ENCODE measurements at places on chromosomes 1 and 21. TPM values are rescaled to one million over a fixed set of nuclear protein-coding genes. Genes with fewer than 3 reads are reported as not detected.

The PLPPR5 gene
- not detected for total RNA-seq

The TCHHL1 gene
- not detected for total RNA-seq

The CATSPERE gene
- 0.78 TPM for total RNA-seq

The NUAK2 gene
- 2.5 TPM for total RNA-seq

The SORT1 gene
- total RNA-seq = 5.8 TPM

The C1orf185 gene
- total RNA-seq = not detected

The TTC22 gene
- total RNA-seq = 2.1 TPM

The INKA2 gene
- 0.45 TPM for total RNA-seq

The FCGR1A gene
- total RNA-seq = 0.93 TPM

The PER3 gene
- 3.7 TPM for total RNA-seq

The C1orf53 gene
- 1.8 TPM for total RNA-seq

The CCDC27 gene
- not detected for total RNA-seq

The CCDC30 gene
- 0.76 TPM for total RNA-seq

The CAMK2N1 gene
- total RNA-seq = 2.1 TPM

The B3GALT2 gene
- not detected for total RNA-seq

The LCE3D gene
- total RNA-seq = not detected

The GJA9 gene
- total RNA-seq = not detected

The MMEL1 gene
- total RNA-seq = 0.81 TPM

GRCh38 chr1:8682573-8682972 is 134.9 kb downstream of the RERE start:
- no peak for DNase-seq

GRCh38 chr1:55943721-55944435 is 635.5 kb downstream of the PLPP3 start:
- no peak for DNase-seq

DNA sequence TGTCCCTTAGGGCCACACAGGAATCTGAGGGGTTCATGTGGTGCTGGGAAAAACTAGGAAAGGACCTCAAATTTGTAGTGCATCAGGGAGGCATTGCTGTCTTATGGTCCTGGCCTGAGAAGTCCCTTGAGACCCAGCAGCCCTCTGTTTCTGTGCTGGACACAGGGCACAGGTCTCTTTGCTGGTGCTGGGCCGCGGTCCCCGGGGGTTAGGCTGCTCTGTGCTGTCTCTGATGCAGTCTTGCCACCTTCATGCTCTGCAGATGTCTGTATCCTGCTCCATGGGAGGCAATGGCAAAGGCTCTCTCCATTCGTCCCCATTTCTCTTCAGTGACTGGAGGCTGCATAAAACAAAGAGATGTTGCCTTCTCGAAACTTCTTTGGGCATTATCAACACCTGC is 13.0 kb downstream of the EDARADD start:
- no peak for DNase-seq

DNA sequence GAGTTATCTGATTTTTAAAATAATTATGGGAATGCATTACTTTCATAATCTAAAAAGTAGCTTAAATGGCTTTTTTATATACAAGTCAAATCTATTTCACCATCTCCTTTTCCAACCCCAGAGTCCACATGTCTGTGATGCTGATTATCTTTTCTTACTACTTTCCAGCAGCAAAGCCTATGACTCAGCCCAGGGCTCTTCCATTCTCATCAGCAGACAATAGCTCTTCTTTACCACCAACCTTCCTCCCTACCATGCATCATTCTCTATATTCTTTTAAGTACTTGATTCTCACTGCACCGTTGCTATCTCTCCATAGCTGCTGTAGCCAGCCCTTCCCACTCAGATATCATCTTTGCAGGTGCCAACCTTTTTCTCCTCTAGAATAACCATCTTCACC is 61.3 kb downstream of the OVGP1 start:
- DNase-seq = no peak

DNA sequence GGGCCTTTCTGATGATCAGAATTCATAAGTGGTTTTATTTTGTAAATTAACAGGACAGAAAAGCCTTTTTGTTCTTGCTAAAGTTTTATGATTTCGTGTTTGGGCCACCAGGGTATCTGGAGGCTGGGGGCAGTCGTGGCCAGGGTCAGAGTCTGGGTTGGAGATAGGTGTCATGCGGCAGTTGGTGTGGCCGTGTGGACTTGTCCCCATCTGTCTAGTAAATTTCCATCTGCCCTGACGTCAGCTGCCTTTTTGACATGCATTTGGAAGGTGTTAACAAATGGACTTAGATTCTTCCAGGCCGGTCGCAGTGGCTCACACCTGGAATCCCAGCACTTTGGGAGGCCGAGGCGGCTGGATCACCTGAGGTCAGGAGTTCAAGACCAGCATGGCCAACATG is 56.8 kb downstream of the SKI start:
- no peak for DNase-seq

DNA sequence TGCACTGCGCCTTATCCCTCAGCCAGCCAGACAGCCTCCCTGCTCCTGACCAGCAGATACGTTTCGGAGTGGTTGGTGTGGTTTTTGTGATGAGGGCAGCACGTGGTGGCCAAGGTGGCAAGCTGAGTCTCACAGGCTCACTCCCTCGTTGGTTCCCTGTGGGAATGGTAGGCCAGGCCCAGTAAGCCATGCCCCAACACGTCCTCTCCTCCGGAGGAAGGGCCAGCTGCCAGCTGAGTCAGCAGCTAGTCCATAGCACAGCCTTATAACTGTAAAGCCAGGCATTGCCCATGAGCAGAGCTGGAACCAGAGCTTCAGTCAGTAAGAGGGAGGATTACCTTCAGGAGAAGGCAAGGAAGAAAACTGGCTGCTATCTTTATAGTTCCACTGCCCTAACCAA is 29.5 kb downstream of the SZRD1 start:
- no peak for DNase-seq

DNA sequence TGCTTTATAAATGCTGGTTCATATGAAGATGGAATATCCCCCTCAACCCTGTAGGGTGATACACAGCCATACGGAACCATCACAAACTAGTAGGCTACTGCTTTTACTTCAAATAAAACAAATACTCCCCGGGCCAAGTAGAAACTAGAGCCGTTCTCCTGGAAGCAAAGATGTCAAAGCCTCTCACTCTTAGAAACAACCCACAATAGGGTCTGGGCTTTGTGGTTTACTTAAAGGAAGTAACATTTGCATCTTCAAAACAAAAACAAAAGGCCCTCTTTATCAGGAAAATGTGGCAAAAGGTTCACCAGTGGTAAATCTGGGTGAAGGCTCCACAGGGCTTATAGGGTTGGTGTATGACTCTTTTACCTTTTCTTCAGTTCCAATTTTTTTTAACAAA is 49.8 kb downstream of the HLCS start:
- no peak for DNase-seq

DNA sequence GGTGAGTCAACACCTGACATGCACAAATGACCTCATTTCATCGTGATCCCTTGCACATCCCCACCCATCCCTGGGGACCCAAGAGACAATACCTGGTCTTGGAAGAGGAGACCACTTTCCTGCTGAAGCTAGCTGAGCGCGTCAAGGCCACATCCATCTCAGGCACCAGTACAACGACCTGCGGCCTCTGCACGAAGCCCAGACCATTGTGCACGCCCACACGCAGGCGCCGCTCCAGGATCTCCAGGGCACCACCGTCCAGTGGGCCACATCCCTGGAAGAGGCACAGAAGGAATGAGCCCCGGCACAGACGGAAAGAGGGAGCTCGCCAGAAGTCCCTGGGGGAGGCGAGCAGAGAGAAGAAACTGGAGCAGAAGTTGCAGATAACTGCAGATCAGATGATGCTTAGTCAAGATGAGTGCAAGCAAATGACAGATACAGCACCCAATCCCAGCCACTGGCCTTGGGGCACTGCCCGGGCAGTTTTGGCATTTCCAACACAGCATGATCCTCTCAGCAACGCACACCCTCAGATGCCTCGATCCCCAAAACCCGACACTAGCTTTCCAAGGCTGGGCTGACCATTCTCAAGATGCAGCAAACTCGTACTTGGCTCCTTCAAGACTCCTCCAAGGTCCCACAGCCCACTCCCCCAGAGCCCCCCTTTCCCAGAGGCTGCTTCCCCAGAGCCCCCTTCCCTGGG is 44.1 kb downstream of the NPHP4 start:
- no peak for DNase-seq

- no peak for DNase-seq
Measured at GRCh38 chr1:53061859-53062707, at the start of gene PODN. TSS of gene PODN (plus strand) at chr1:53062213. CDS start at chr1:53069856, 7,643 bp downstream.

- no peak for DNase-seq
Measured at GRCh38 chr1:44596511-44596910, 77.8 kb downstream of the TMEM53 start.

- DNase-seq = no peak
Measured at GRCh38 chr1:209030454-209031167, 552.9 kb upstream of the CAMK1G start.

- DNase-seq = no peak
Measured at GRCh38 chr1:235291599-235292091, 36.3 kb downstream of the ARID4B start.

DNA sequence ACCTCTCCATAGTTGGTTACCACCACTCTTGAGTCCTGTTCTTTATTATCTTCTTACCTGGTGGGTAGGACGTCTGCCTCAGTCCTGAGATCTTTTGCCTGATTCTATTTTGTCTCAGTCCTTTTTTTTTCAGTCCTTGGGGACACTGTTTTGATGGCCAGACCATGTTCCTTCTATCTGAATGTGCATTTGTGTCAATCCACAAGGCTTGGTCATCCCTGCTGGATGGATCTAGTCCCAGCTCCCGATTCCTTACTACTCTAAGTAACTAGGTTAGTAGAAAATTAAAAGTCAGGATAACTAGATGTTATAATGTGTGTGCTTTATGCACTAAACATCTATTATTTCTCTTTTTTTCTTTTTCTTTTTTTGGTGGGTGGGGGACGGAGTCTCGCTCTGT is 28.1 kb upstream of the AK4 start:
- DNase-seq = no peak

- DNase-seq = no peak
Measured at GRCh38 chr1:240572328-240572727, 39.6 kb downstream of the GREM2 start.

DNA sequence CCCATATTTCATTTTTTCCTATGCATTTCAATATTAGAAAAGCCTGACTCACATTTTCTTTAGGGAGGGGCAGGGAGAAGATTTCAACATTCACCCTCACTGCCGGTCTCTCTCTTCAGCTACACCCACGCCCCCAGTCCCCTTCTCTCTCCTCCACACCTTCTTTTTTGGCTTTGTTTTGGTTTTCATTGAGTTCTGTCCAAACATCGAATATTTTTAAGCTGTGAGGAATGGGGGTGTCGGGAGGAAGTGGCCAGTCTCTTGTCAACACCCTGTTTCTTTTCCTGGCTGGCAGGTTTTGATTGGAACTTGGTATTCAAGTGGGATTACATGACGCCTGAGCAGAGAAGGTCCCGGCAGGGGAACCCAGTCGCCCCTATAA is 177.3 kb downstream of the PGBD5 start:
- DNase-seq = no peak

DNA sequence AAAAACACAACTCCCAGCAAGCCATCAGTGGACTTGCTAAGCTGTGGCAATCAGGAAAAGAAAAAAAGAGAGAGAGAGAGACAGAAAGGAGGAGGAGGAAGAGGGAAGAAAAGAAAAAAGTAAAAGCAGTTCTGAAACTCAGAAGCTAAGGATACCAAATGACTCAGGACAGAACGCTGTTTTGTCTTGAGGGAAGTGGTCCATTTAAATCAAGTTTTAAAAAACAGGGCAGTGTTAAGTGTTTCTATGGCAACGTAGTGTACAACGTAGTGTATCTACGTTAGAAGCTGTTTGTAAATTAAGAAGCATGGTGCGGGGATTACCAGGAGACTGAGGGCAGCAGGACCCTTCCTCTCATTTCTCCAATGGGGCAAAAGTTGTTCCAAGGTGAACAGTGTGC is 5.8 kb downstream of the ADORA3 start:
- no peak for DNase-seq

GRCh38 chr1:7070389-7071029 is 285.3 kb downstream of the CAMTA1 start:
- no peak for DNase-seq

DNA sequence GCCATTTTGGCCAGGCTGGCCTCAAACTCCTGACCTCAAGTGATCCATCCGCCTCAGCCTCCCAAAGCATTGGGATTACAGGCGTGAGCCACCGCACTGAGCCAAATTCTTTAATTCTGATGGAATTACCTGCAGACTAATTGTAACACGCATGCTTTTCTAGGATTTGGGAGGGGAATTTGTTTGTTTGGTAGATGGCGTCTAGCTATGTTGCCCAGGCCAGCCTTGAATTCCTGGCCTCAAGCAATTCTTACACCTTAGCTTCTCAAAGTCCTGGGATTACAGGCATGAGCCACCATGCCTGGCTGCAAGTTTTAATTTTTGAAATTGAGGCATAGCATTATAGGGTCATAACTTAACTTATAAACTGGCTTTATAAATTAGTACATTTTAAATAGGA is 18.6 kb downstream of the RTCA start:
- DNase-seq = no peak

DNA sequence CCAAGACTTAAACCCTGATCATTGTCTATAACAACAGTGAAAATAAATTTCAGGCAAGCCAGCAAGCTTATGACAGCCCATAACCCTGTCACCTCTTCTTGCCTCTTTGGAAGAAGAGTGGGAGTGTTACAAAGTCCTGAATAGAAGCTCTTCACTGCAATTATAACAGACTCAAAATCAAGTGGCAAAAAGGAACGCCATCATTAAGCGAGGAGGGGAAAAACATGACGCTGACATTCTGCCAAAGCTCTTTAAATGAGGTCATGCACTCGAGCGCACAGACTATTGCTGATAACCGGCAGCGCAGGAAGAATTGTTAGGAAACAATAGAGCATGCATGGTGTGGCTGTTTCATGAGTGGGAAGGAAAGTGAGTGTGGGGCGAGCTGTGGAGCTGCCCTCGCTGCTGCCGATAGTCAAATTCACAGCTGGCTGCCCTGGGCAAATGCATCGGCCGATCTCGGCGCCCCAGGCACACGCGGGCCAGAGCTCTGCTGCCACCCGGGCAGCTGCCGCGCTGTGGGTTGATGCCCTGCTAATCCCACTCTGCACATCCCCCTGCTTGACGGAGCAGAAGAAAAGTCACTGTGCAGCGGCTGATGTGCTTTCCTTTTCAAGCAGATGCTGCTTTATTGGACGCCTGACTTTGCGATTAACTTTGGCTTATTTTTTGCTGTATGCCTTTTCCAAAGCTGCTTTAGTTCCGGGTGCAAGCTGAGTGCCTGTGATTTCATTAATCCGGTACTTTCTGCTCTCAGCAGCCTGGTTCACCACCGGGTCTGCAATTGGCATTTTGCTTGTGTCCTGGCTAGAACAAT is 102.4 kb upstream of the ST6GALNAC5 start:
- DNase-seq = no peak

GRCh38 chr1:4594286-4594991 is 60.0 kb upstream of the AJAP1 start:
- DNase-seq = no peak

GRCh38 chr1:218521414-218522169 is 176.5 kb downstream of the TGFB2 start:
- DNase-seq = no peak

- DNase-seq = no peak
Measured at GRCh38 chr1:53292690-53293089, 35.2 kb downstream of the LRP8 start.

GRCh38 chr21:38909929-38910328 is 104.2 kb downstream of the ETS2 start:
- DNase-seq = no peak
